Neural progenitor cell (in vitro differentiated cells): ENCODE measurements at places on chromosomes 1 and 21. TPM values are rescaled to one million over a fixed set of nuclear protein-coding genes. Genes with fewer than 3 reads are reported as not detected.
A peak's percentile ranks its signal among the peaks of the same experiment; 100 is the strongest.

DNA sequence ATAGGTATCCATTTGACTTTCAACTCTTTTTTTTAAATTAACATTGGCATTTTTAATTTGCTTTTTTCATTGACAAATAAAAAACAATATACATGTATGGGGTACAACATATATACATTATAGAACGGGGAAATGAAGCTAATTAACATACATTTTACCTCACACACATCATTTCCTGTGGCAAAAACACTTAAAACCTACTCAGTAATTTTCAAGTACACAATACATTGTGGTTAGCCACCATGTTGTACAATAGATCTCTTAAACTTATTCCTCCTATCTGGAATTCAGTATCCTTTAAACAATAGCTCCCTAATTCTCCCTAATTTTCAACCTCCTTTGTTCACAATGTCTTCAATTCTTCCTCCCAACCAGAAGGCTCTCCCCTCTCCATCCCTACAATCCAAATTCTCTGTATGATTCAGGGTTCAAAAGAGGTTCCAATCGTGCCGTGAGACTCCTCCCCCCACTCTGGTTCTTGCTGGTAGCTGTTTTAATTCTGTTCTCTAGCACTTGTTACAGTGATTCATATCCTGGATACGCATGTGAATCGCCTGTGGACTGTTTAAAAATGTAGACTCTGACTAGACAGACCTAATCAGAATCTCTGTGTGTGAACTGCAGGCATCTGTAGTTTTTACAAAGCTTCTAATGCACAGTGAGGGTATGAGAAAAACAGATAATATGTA, 87.6 kb upstream of the DUSP10 start:
- no peaks in the 10 kb centered on the region for H3K36me3 ChIP-seq
- no peak overlapping the region for H3K27ac ChIP-seq
- H3K4me3 ChIP-seq: no peak overlapping the region
- no peaks in the 10 kb centered on the region for H3K4me1 ChIP-seq
- no peak for DNase-seq
- no peaks in the 10 kb centered on the region for H3K27me3 ChIP-seq

DNA sequence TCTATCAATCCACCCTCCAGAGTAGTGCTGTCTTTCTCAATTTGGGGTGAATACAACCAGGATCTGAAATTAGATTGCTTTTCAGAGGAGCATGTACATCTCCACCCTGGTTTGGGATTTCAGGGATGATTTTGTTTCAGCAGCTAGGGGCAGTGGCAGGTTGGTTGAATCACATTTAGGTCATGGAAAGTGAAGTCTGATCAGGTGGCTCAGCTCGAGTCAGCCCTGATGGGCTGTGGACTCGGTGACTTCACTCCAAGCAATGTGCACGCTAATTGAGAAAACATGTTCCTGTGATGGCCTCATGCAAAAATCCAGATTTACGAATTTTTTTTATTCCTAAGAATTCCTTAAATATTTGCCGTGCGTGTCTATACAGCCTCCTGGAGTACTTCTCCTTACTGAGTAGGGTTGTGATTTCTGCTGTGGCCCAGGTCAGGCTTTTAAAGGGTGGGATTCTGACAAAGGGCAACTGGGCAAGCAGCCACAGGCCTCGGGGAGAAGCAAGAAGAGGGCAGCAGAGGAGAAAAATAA, 7.5 kb downstream of the NGF start:
- no peak overlapping the region for H3K27ac ChIP-seq
- no peaks in the 10 kb centered on the region for H3K36me3 ChIP-seq
- no peak overlapping the region for H3K4me3 ChIP-seq
- DNase-seq: no peak
- H3K4me1 ChIP-seq: peaks cover 23% of the 10 kb centered on the region

GRCh38 chr1:51915951-51916350, 37.4 kb upstream of the NRDC start:
- no peaks in the 10 kb centered on the region for H3K27me3 ChIP-seq
- DNase-seq: no peak
- H3K27ac ChIP-seq: no peak overlapping the region
- no peaks in the 10 kb centered on the region for H3K36me3 ChIP-seq
- H3K4me3 ChIP-seq: no peak overlapping the region

- no peak overlapping the region for H3K4me3 ChIP-seq
- H3K27ac ChIP-seq: no peak overlapping the region
- no peak for DNase-seq
- no peaks in the 10 kb centered on the region for H3K27me3 ChIP-seq
- H3K4me1 ChIP-seq: no peaks in the 10 kb centered on the region
- no peaks in the 10 kb centered on the region for H3K36me3 ChIP-seq
Measured at GRCh38 chr1:220426989-220427388, 100.9 kb upstream of the MARK1 start.

GRCh38 chr1:204074274-204075138, 1.6 kb downstream of the SOX13 start:
- peak; percentile 71 for DNase-seq
- no peak overlapping the region for H3K27ac ChIP-seq
- peaks cover 17% of the 10 kb centered on the region for H3K27me3 ChIP-seq
- H3K4me3 ChIP-seq: peak overlapping the region; percentile 78
- H3K4me1 ChIP-seq: peaks cover 41% of the 10 kb centered on the region

- no peaks in the 10 kb centered on the region for H3K4me1 ChIP-seq
- DNase-seq: no peak
- H3K4me3 ChIP-seq: no peak overlapping the region
- no peak overlapping the region for H3K27ac ChIP-seq
- H3K27me3 ChIP-seq: no peaks in the 10 kb centered on the region
Measured at GRCh38 chr1:34235594-34235993, 58.9 kb downstream of the C1orf94 start.

The TMEM69 gene
- total RNA-seq: 56.0 and 65.2 TPM in 2 replicates

DNA sequence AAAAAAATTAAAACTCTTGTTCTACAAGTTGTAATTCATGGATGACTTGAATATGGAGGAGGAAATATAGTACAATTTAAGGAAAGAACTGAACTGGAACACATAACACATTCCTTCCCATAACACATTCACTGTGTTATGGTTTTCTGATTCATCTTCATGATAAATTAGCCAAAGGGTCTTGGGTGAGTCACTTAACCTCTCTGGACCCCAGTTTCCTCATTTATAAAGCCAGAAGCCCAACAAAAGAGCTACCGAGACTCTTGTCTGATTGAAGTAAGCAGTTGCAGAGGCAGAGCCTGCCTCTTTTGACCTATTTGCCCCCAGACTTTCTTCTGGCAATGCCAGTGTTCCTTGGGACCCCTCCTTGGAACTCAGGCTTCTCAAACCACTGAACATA, 161.9 kb upstream of the KCTD3 start:
- H3K4me1 ChIP-seq: no peaks in the 10 kb centered on the region
- no peaks in the 10 kb centered on the region for H3K36me3 ChIP-seq
- no peak for DNase-seq
- H3K27ac ChIP-seq: no peak overlapping the region
- no peak overlapping the region for H3K4me3 ChIP-seq

The UMODL1 gene
- total RNA-seq: 0.09 TPM in 1 of 2 replicates, not detected in the other

- no peak for DNase-seq
- no peak overlapping the region for H3K4me3 ChIP-seq
- no peaks in the 10 kb centered on the region for H3K27me3 ChIP-seq
- H3K4me1 ChIP-seq: peaks cover 23% of the 10 kb centered on the region
Measured at GRCh38 chr1:167199656-167200055, 21.0 kb upstream of the POU2F1 start.

DNA sequence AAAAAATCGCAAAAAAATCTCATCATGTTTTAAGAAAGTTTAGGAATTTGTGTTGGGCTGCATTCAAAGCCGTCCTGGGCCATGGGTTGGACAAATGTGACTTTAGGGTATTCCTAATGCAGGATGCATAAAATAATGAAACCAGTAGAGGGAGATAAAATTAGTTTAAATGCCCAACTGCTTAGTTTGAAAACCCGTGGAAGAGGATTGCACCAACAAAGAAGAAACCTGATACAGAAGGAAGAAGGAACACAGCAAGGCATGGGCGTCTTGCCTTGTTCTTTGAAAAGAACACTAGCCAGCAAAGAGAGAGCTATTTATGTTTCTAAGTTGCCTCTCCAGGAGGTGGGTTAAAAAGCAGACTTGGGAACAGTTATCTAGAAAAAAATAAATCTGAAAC, 37.9 kb downstream of the WDR3 start:
- H3K36me3 ChIP-seq: no peaks in the 10 kb centered on the region
- peak; percentile 55 for DNase-seq
- peak overlapping the region; percentile 2 for H3K4me3 ChIP-seq

- peaks cover 31% of the 10 kb centered on the region for H3K4me1 ChIP-seq
- no peaks in the 10 kb centered on the region for H3K36me3 ChIP-seq
- no peak overlapping the region for H3K4me3 ChIP-seq
- no peaks in the 10 kb centered on the region for H3K27me3 ChIP-seq
- no peak overlapping the region for H3K27ac ChIP-seq
- DNase-seq: peak; percentile 69
Measured at GRCh38 chr1:199691540-199691939, 336.0 kb upstream of the NR5A2 start.

DNA sequence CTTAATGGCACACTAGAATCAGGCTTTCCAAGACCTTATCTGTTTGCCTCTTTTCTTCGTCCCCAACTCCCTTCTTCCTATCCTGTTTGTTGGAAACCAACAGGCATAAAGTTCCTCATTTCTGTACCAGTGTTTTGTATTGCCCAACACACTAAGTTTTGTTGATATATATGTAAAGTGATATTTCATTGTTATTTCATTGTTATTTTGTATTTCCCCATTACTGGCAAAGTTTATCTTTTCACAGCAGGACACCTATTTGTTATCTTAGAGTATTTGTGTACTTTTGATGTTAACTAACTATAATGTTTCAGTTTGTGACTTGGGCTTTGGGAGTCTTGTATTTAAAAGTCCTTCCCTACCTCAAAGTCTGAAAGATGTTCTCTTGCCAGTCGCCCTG, 27.1 kb downstream of the FAM20B start:
- H3K27ac ChIP-seq: no peak overlapping the region
- H3K36me3 ChIP-seq: no peaks in the 10 kb centered on the region
- no peak overlapping the region for H3K4me3 ChIP-seq
- no peak for DNase-seq
- no peaks in the 10 kb centered on the region for H3K4me1 ChIP-seq
- no peaks in the 10 kb centered on the region for H3K27me3 ChIP-seq

DNA sequence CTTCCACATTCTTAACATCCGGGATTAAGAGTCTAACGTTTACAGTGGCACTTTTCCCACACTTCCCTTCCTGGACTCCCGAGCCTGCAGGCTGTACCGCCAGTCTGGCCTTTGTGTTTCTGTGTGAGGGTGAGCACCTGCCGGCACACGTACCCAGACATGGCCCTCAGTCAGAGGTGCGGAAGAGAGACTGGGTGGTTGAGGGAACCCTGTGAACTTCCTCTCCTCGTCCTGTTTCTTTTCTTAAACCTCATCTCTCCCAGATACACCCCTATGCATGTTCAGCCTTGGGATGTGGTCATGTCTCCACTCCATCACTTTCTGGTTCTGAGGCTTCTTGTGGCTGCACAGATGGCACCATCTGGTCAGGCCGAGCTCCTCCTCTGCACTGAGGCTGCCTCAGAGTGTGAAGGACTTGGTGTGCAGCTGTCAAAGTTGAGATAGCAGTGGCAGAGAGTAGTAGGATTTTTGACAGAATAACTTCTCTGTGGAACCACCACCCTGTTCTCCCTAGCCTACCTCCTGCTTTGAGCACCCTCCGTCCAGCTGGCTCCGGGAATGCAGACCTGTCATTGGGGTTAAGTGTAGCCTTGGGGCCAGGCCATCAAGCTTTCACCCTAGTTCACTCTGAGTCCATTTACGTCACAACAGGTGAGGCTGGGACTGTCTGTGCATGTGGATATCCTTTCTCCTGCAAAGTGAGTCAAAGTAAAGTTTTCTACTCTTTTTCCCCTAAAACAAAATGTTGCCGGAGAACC, 31.4 kb downstream of the VASH2 start:
- no peaks in the 10 kb centered on the region for H3K27me3 ChIP-seq
- H3K4me1 ChIP-seq: peaks cover 22% of the 10 kb centered on the region
- no peak overlapping the region for H3K27ac ChIP-seq
- DNase-seq: no peak

GRCh38 chr1:12078938-12079861, 16.1 kb downstream of the TNFRSF8 start:
- peak; percentile 75 for DNase-seq
- no peaks in the 10 kb centered on the region for H3K4me1 ChIP-seq
- H3K27me3 ChIP-seq: no peaks in the 10 kb centered on the region
- H3K4me3 ChIP-seq: no peak overlapping the region
- H3K27ac ChIP-seq: no peak overlapping the region

The RRP1 gene
- total RNA-seq: 18.4 and 32.5 TPM in 2 replicates

- no peaks in the 10 kb centered on the region for H3K27me3 ChIP-seq
- no peak for DNase-seq
- H3K27ac ChIP-seq: no peak overlapping the region
- H3K4me3 ChIP-seq: no peak overlapping the region
Measured at GRCh38 chr1:167698313-167698712, 23.5 kb upstream of the MPZL1 start.

- no peak for DNase-seq
- no peak overlapping the region for H3K27ac ChIP-seq
- peaks cover 22% of the 10 kb centered on the region for H3K27me3 ChIP-seq
- H3K4me1 ChIP-seq: no peaks in the 10 kb centered on the region
- no peak overlapping the region for H3K4me3 ChIP-seq
Measured at GRCh38 chr1:9629445-9630201, 21.9 kb upstream of the PIK3CD start.

GRCh38 chr1:24501371-24502064, 1.1 kb upstream of the RCAN3 start:
- H3K36me3 ChIP-seq: no peaks in the 10 kb centered on the region
- peaks cover 31% of the 10 kb centered on the region for H3K27me3 ChIP-seq
- peak overlapping the region; percentile 81 for H3K4me3 ChIP-seq
- H3K4me1 ChIP-seq: peaks cover 9% of the 10 kb centered on the region
- DNase-seq: no peak
- H3K27ac ChIP-seq: no peak overlapping the region

DNA sequence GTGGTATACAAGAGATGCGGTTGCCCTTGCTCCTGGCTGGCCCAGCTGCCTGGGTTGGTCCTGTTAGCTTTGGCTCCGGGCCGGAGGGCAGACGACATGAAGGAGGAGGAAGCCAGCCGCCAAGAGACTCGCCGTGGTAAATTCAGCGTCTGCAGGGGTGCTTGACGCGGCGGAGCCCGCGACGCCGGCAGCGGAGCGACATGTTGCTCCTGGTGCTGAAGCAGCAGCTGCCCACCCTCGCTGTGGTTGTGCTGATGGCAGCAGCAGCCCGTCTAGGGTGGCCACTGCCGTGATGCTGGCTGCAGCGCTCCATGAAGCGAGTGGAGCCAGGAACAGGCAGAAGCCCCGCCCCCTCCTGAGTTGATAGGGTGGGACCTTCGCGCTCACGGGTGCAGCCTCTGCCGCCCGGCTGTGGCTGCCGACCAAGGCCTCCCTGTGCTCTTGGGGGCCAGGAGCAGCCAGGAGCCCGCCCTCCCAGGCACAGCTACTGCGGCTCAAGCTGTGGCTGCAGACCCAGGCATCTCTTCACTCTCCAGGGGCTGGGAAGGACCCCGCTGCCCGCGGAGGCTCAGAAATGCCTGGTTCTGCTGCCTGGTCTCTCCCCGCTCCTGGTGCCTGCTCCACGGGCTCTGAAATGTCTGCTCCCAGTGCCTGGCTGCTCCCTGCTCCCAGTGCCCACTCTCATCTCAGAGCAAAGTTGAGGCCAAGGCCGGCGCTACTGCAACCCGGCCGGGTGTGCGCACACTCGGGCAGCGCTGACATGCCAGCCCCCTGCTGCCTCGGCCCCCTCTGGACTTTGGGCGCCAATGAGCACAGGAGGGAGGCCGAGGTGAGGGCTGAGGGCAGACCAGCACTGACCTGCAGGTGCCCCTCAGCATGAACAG, 4.4 kb upstream of the ZNF692 start:
- H3K4me1 ChIP-seq: peaks cover 12% of the 10 kb centered on the region
- H3K36me3 ChIP-seq: no peaks in the 10 kb centered on the region
- H3K27ac ChIP-seq: no peak overlapping the region
- DNase-seq: peak; percentile 87

The SLC25A34 gene
- 0.34 and 2.2 TPM in 2 replicates for total RNA-seq
